Tibial nerve (tissue), 4 donors: ENCODE measurements at places on chromosomes 5 and 9. TPM values are rescaled to one million over a fixed set of nuclear protein-coding genes. Genes with fewer than 3 reads are reported as not detected.

Gene FOXD4L4
- total RNA-seq = 0.44 TPM

Gene SPINK4
- total RNA-seq = not detected

Gene ENTREP1
- total RNA-seq = 2.3 TPM

Gene AGXT2
- not detected for total RNA-seq

Gene CLIC3
- 120 TPM for total RNA-seq

Gene VDAC1
- total RNA-seq = 64.7 TPM

Gene BBLN
- total RNA-seq = 310 TPM

Gene PLAC8L1
- not detected for total RNA-seq

- no peaks in the 10 kb centered on the region for H3K4me1 ChIP-seq
- H3K27ac ChIP-seq = no peak overlapping the region
- H3K36me3 ChIP-seq = no peaks in the 10 kb centered on the region
- H3K4me3 ChIP-seq = no peak overlapping the region
These were observed 171.4 kb downstream of the GRIA1 start for GRCh38 chr5:153661897-153662296.

DNA sequence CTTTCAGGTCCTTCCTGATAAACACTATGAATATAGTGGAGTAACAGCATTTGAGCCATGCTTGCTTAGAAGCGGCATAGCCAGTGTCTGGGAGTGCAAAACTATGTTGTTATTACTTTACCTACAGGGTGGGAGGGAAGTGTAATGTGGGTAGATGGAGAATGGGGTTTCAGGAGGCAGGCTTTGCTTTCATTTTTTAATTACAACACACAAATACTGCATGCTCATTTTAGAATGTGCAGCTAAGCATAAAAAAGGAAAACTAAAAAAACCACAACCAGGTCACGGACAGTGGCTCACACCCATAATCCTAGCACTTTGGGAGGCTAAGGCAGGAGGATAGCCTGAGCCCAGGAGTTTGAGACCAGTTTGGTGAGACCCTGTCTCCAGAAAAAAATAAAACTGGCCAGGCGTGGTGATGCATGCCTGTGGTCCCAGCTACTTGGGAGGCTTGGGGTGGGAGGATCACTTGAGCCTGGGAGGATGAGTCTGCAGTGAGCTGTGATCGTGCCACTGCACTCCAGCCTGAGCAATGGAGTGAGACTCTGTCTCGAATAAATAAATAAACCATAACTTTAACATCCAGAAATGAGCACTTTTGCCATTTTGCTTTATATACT lies 20.2 kb downstream of the HAVCR1 start:
- no peak overlapping the region for H3K27ac ChIP-seq
- DNase-seq = no peak
- H3K4me3 ChIP-seq = no peak overlapping the region

- no peak for DNase-seq
- H3K27ac ChIP-seq = no peak overlapping the region
- no peaks in the 10 kb centered on the region for H3K27me3 ChIP-seq
- H3K4me3 ChIP-seq = no peak overlapping the region
These were observed 118.8 kb downstream of the TRIM36 start for GRCh38 chr5:115050866-115051265.

- H3K27ac ChIP-seq = no peak overlapping the region
- no peak for DNase-seq
- H3K4me3 ChIP-seq = no peak overlapping the region
- no peaks in the 10 kb centered on the region for H3K27me3 ChIP-seq
- peaks cover 15% of the 10 kb centered on the region for H3K4me1 ChIP-seq
These were observed 3.3 kb upstream of the SLC2A8 start for GRCh38 chr9:127393645-127394044.

DNA sequence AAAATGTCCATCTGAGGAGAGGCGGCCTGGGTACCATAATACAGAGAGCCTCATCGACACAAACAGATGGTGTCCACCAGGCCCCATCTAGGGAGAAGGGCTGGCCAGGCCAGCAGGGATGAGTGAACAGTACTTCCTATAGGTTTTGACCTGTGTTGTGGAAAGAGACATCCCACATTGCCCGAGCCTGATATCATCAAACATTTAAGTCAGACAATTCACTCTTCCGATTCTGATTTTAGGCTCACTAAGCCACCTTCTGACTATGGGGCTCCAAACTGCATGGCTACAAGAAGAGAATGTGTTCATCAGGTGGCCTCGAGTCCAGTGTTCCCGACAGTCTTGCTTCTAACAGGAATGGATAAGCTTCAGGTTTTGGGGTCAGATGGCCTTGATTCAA lies 38.9 kb downstream of the SLC22A5 start:
- no peaks in the 10 kb centered on the region for H3K36me3 ChIP-seq
- DNase-seq = no peak
- no peaks in the 10 kb centered on the region for H3K27me3 ChIP-seq
- peaks cover 32% of the 10 kb centered on the region for H3K4me1 ChIP-seq
- H3K27ac ChIP-seq = peak overlapping the region; percentile 100

DNA sequence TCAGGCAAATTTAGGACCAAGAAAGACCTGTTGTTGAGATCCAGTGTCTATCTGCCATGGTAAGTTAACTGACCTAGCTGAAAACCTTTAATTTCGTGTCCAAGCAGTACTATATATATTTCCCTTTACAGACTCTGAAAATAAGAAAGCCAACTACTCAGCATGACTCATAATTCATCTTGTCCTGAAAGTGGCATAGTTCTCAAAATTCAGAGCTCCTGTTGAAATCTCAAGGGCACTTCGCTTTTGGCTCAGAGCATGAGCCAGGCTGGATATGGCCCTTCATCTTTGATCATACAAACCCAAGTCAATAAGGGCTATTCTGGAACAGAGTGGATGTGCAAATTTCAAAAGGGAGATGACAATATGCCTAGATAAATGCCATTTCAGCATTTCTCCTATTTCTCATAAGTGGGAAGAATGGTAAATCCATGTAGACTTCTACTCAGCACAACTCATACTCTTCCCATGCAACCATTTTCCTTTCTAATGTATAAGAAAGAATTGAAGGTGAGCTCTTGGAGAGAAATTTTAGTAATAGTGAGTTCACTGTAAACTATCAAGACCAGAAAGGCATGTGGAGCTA lies 567.9 kb upstream of the DAB2 start:
- no peaks in the 10 kb centered on the region for H3K27me3 ChIP-seq
- no peaks in the 10 kb centered on the region for H3K4me1 ChIP-seq
- H3K27ac ChIP-seq = no peak overlapping the region
- DNase-seq = no peak
- H3K4me3 ChIP-seq = no peak overlapping the region
- H3K36me3 ChIP-seq = no peaks in the 10 kb centered on the region

DNA sequence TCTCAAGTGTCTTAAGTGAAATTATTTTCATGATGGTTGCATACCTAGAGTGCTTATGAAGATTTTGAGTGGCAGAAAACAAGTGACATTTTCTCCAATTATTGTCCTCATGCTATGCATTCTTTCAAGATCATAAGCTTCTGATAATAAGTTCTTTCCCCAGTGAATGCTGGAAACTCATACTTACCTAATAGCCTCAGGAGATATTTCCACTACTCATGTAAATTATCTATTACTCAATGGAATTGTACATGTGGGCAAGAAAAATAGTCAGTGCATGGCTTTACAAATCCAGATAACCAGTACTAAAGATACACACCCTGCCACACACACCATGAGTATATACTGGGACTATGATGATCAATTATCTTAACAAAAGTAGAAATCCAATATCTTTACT lies 1219.4 kb upstream of the C9orf72 start:
- DNase-seq = no peak
- H3K27ac ChIP-seq = no peak overlapping the region
- H3K27me3 ChIP-seq = no peaks in the 10 kb centered on the region
- no peak overlapping the region for H3K4me3 ChIP-seq
- H3K4me1 ChIP-seq = no peaks in the 10 kb centered on the region
- no peaks in the 10 kb centered on the region for H3K36me3 ChIP-seq

- H3K4me1 ChIP-seq = peaks cover 22% of the 10 kb centered on the region
- peak overlapping the region; percentile 67 for H3K27ac ChIP-seq
These were observed 61.8 kb downstream of the PFDN1 start for GRCh38 chr5:140240987-140241706.

DNA sequence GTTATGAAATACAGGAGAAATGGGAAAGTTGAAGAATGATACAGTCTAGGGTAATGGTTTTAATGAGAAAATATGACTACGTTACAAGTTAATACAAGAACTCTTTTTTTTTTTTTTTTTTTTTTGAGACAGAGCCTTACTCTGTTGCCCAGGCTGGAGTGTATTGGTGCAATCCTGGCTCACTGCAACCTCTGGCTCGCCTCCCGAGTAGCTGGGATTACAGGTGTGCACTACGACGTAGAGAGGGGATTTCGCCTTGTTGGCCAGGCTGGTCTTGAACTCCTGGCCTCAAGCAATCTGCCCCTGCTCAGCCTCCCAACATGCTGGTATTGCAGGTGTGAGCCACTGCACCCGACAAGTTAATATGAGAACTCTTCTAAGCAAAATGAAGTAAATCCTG lies 77.1 kb upstream of the SELENOP start:
- no peaks in the 10 kb centered on the region for H3K27me3 ChIP-seq
- DNase-seq = no peak
- no peak overlapping the region for H3K4me3 ChIP-seq
- no peaks in the 10 kb centered on the region for H3K36me3 ChIP-seq

DNA sequence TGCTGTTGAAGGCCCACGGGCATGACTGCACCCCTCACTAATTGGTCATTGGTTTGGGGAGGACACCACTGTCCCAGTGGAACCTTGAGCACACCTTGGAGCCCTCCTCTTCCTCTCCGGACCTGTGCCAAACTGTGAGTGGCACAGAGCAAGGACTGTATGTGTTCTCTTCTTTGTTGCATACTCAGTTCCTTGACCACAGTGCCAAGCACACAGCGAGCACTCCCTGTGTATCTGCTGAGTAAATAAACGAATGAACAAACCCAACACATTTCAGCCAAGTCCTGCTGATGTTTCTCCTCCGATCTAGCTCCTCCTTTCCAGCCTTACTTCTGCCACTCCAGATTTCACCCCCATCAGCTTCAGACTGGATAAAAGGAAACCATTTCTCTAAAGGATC lies 2.7 kb upstream of the TRIM52 start:
- no peak overlapping the region for H3K4me3 ChIP-seq
- H3K4me1 ChIP-seq = peaks cover 24% of the 10 kb centered on the region
- DNase-seq = no peak

- DNase-seq = no peak
- peaks cover 35% of the 10 kb centered on the region for H3K4me1 ChIP-seq
- no peaks in the 10 kb centered on the region for H3K36me3 ChIP-seq
- H3K27ac ChIP-seq = peak overlapping the region; percentile 88
- H3K27me3 ChIP-seq = no peaks in the 10 kb centered on the region
- H3K4me3 ChIP-seq = no peak overlapping the region
These were observed 412.0 kb downstream of the ACTL7B start for GRCh38 chr9:108443741-108444140.

DNA sequence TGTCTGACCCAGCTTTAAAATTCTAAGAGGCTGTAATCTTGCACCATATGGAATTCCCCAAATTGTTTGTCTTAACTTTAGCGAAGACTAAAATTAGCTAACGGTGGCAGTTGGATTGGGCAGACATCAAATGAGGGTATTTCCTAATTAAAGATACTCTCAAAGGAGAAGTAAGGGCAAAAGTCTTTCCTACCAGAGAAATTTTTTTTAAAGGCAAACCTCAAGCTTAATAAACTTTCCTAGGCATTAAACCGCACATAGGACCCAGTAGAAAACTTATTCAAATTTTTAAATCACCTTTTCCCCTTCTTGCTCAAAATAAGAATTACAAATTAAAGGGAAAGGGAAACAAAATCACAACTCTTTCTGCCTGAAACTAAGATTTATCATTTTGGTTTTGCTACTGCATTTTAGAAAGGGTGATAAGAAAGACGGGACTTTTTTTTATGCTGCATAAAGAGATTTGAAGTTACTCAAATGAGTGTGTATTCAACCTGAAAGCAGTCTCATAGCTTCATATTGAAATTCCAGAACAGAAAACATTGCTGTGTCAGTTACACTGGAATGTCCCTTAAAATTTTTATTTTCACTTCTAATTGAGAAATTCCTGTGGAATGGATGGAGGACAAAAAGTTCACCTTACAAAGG lies 189.1 kb upstream of the PTGER4 start:
- no peaks in the 10 kb centered on the region for H3K27me3 ChIP-seq
- no peaks in the 10 kb centered on the region for H3K4me1 ChIP-seq
- DNase-seq = no peak
- H3K4me3 ChIP-seq = no peak overlapping the region
- no peaks in the 10 kb centered on the region for H3K36me3 ChIP-seq

- no peak for DNase-seq
- H3K27ac ChIP-seq = no peak overlapping the region
- no peaks in the 10 kb centered on the region for H3K27me3 ChIP-seq
- H3K4me3 ChIP-seq = no peak overlapping the region
- no peaks in the 10 kb centered on the region for H3K36me3 ChIP-seq
- H3K4me1 ChIP-seq = no peaks in the 10 kb centered on the region
These were observed 97.2 kb upstream of the NREP start for GRCh38 chr5:111854186-111854585.

DNA sequence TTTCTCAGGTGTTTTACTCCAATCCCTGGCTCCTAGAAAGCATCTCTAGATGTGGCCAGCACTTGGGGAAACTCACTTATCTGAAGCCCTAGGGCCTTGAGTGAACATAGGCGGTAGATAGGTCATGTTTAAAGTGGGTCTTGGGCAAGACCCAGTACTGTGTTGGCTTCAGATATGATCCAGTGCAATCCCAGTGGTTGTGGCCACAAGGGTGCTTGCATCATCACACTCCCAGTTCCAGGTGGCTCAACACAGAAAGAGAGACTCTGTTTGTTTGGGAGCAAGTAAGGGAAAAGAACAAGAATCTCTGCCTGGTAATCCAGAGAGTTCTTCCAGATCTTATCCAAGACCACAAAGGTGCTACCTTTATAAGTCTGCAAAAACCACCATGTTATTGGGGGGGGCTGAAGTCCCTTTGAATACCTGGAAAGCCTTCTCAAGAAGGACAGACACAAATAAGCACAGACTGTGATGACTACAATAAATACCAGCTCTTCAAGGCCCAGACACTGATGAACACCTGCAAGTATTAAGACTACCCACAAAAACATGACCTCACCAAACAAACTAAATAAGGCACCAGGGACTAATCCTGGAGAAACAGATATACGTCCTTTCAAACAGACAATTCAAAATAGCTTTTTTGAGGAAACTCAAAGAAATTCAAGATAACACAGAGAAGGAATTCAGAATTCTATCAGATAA lies 114.7 kb downstream of the LURAP1L start:
- DNase-seq = no peak
- no peak overlapping the region for H3K27ac ChIP-seq
- no peaks in the 10 kb centered on the region for H3K27me3 ChIP-seq
- no peak overlapping the region for H3K4me3 ChIP-seq
- H3K36me3 ChIP-seq = no peaks in the 10 kb centered on the region
